ENCODE measurements at places on chromosomes 6 and 20.

DNA sequence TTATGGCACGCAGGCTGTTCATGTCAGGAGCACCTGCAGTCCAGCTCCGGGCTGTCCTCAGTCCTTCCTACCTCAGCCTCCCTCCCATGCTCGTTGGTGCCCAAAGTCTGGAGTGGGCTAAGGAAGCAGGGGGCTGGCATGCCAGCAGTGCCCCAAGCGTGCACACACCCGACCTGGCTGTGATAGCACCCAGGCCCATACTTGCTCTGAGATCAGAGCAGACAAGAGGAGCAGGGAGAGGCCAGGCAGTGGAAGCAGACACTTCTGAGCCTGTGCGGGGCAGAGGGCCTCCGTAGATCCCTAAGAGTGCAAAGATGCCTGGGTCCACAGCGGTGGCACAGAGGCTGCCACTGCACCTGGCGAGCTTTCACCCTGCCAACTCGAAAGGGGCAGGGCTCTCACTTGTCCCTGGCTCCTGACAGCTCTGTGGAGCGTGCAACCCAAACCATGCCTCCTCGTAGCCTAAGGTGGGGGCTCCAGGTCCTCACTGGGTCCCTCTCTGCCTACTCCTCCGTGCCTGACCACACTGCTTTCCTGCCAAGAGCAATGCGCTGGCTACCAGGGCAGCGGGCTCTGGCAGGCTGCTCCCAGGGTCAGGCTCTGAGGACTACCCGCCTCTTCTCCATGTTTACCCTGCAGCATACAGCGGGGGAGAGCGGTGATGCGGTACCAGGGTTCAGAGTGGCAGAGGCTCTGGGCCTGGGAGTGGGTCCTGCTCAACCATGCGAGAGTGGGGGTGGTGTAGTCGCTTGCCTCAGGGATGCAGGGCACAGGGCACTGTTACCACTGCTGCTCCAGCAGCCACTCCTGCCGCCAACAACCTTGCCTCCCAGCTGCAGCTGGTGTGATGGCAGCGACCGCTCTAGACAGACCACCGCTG, 59.5 kb downstream of the MANEA start:
- DNase-seq: no peak

GRCh38 chr6:21501815-21502214, 91.7 kb upstream of the SOX4 start:
- DNase-seq: no peak

DNA sequence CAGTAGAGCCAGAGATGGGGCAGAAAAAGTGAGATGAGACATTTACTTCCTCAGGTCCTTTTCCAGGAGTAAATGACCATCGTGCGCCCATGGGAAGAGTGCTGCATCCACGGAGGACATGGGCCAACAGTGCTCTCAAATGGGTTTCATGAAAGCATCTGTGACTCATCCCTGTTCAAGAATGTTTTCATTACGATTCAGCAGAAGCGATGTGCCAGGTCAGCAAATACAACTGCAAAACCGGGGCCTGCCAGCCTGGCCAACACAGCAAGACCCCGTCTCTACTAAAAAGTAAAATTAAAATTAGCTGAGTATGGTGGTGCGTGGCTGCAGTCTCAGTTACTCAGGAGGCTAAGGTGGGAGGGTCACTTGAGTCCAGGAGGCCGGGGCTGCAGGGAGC, 125.1 kb downstream of the LY86 start:
- DNase-seq: no peak

- DNase-seq: no peak
These were observed 5.3 kb downstream of the GATA5 start for GRCh38 chr20:62470459-62470858.

- DNase-seq: no peak
These were observed 590.9 kb upstream of the NRSN1 start for GRCh38 chr6:23535101-23535500.

- peak; percentile 25 for DNase-seq
These were observed 1.7 kb downstream of the LOC128125822 start for GRCh38 chr6:63573899-63574553.

DNA sequence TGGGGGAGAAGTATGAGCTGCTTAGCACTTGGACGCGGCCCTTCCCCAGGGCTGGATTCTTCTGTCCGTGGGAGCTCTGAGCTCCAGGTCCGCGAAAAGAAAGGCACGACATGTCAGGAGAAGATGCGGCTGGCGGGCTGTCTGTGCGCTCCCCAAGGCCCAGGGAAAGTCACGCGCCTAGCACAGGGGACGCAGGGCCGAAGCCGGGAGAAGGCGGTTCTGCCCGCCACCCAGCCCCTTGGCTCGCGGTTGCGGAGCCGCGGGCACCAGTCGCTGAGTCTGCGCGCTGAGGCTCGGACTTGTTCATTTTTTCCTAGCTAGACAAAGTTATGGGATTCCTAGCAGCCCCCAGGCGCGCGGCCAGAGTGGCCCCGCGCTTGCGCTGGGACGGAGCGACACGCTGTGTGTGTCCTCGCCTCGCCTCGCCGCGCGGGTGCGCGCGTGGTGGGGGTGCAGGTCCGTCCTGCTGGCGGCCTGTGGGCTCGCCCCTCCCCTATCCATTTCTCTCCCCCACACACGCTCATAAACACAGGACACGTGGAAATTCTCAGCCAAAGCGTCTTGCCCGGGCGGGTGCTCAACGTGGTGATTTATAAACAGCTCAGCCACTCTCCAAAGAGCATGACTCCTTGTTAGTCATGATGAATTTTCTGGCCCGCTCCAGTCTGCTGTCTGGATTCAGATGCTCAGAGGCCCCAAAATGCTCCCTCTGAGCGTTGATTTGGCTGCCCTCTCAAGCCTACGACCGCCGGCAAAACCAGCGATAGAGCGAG, 1.9 kb upstream of the POU3F2 start:
- DNase-seq: no peak

DNA sequence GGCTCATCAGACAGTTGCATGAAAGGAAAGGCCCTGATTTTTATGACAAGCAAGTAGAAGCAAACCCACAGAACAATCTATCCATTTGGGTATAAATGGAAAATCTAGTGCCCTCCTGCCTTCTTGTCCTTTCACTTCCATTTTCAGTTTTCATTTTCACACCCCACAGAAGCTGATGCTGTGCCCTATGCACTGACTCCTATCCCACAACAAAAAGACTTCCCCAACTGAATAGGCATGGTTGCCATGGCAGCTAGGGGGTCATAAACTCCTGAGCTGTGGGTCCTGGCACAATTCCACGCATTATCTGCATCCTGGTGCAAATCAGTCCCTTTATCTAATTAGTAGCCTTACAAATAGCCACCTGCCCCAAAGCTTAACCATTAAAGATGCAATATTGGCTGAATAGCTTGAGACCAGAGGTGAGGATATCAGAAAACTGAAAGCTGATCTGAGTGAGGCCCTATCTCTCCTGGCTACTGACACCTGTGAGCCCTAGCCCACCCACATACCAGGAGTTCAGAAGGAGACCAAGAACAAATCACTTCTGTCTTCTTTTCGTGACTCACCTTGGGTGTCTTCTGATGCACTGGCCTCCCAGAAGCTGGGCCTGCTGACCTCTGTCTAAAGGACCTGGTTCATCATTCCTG, 34.9 kb upstream of the HEY2 start:
- no peak for DNase-seq

Data from activated CD8-positive, alpha-beta memory T cell treated with anti-CD3 and anti-CD28 coated beads, Interleukin-2, amount 50 U/mL, for 4 hours (primary cell).